ENCODE measurements at places on chromosomes 6 and 20.

GRCh38 chr6:45116714-45117410 lies 211.3 kb upstream of the RUNX2 start:
- DNase-seq = no peak

DNA sequence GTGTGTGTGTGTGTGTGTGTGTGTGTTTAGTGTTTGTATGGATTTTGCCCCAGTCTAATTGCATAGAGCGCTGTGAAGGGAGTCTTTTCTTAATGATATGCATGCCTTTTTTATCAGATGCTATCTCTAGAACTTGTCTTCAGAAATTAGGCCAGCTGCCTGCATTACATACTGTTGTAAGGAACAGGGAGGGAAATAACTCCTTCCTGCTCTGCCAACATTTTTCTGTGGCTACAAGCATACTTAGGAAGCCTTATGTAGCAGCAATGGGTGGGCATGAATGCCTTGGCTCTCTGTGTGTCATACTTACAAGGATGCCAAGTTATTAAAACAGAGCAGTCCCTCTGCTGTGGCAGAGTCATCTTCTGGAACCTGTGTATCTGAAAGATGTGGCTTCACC lies 8.0 kb upstream of the COL21A1 start:
- DNase-seq = no peak

GRCh38 chr6:105397987-105398386 lies 4.9 kb downstream of the PREP start:
- DNase-seq = no peak

DNA sequence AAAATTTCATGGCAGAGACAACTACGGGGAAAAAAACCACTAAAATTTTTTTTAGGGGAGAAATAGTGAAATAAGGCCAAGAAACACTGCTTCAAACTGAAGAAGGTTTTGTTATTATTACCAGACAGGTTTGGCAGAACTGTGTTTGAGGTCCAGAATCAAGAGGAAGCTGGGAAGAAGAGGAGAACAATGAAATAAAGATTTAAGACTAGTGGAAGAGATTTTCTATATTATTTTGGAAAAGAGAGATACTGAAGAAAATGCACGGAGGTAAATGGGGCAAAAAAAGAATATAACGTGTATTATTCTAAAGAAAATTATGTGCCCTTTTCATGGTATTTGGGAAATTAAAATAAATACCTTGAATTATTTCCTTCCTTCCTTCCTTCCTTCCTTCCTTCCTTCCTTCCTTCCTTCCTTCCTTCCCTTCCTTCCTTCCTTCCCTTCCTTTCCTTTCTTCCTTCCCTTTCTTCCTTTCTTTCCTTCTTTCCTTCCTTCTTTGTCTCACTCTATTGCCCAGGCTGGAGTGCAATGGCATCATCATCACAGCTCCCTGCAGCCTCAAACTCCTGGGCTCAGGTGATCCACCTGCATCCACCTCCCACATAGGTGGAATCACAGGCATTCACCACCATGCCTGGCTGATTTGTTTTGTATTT lies 124.3 kb downstream of the GJA1 start:
- DNase-seq = no peak

GRCh38 chr20:18188434-18188833 lies 50.8 kb downstream of the KAT14 start:
- DNase-seq = no peak

GRCh38 chr6:169573883-169574282 lies 127.9 kb downstream of the WDR27 start:
- no peak for DNase-seq

- DNase-seq = no peak
These were observed 100.7 kb upstream of the STMND1 start for GRCh38 chr6:17001188-17001587.

DNA sequence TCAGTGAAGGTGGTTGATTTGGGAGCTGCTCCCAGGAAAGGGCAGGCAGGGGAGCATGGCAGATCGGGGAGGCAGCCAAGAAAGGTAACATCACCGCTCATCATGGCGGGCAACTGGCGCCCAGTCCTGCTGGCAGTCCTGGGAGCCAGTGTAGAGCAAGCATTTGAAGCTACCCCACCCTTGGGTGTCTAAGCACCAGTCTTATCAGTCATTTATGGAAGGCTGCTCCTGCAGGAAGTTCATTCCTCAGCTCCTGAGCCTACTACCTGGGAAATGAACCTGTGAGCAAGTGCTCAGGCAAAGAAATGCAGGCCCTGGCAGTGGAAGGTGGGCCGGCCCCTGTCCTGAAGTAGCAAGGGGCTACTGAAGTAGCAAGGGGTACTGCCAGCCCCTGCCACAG lies 41.5 kb downstream of the BANF2 start:
- DNase-seq = no peak

- DNase-seq = no peak
These were observed 49.6 kb downstream of the DCBLD1 start for GRCh38 chr6:117531809-117532725.
